ENCODE measurements at places on chromosomes 1 and 21. TPM values are rescaled to one million over a fixed set of nuclear protein-coding genes. Genes with fewer than 3 reads are reported as not detected.

DNA sequence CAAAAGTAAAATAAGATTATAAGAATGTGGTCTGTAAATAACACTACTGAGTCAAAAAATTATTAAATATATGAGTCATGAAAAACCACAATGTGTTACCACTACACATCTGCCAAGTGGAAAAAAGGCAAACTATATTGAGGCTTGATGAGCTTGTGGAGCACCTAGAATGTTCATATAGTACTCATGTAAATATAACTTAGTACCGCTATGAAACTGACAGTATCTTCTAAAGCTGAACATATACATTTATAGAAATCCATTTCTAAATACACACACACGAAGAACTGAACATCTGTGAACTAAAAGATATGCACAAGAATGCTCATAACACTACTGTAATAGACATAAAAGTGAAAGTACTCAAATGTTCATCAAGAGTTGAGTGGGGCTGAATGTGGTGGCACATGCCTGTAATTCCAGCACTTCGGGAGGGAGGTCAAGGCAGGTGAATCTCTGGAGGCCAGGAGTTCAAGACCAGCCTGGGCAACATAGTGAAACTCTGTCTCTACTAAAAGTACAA, 18.5 kb upstream of the GBP3 start:
- no peak for DNase-seq

DNA sequence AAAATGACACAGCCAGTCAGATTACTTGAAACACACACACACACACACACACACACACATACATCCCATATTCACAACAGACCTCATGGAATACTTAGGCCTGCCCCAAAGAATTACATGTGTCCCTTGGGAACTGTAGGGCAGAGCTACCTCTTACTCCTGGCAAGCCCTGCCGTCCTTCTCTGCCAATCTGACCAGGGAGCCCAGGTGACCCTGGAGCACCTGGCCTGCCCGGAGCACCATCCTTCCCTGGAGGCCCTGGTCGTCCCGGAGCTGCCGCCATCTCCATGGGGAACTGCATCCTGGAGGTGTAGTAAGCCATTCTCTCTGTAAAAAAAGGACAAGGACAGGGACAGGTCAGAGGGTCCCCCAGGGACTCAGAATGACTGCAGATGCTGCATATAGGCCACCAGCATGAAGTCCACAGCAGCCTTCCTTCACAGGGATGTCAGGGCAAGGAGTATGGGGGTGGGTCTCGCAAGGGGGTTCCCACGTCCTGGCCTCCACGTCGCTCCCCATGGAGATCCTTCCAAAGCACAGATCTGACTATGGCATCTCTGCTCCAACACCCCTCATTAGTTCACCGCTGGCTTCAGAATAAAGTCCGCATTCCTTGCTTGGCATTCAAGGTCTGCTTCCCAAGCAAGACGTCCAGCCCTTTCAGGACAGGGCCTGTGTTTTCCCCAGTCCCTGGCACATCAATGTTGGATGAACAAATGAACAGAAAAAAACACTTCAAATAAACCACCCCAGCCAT, 9.2 kb upstream of the PEF1 start:
- DNase-seq: no peak

DNA sequence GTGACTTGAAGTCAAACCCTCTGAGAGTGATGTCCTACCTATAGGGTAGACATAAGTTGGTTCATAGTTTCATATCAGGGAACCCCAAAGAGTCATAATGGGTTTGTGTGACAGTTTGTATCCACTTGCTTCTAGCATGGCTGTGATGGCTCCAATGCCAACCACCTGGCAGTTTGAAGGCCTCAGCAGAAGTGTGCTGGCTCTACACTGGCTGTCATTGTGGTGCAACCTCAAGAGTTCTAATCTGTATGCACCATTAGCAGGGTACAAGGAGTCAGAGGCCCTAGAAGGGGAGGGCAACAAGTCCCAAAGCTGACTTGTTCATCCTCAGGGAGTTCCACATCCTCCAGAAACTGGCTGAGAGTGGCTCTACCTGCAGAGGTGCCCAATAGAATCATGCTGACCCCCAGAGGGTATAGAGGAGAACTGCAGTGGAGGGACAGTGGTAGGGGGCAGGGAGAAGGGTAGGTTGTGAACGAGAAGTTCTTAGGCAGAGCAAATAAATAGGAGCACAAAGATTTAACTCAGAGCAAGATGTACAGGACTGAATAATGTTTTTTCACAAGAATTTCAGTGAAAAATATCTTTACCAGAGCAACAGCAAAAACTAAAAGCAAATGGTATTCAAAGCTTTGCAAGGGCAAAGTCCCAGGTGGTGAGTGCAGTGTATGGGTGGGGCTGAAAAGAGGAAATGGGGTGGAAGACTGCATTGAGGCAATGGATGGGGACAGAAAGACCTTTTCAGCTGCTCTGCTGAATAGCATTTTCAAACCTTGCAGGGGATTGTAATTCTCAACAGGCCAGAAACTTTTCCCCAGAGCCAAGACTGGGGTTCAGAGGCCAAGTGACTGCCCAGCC, 3.2 kb downstream of the FCRL2 start:
- no peak for DNase-seq

CD101 gene
- 2.0 TPM for polyA plus RNA-seq

NBPF6 gene
- polyA plus RNA-seq: not detected

- DNase-seq: no peak
Measured at GRCh38 chr1:110540891-110541685, 22.1 kb upstream of the KCNA10 start.

PPIAL4G gene
- not detected for polyA plus RNA-seq

DNA sequence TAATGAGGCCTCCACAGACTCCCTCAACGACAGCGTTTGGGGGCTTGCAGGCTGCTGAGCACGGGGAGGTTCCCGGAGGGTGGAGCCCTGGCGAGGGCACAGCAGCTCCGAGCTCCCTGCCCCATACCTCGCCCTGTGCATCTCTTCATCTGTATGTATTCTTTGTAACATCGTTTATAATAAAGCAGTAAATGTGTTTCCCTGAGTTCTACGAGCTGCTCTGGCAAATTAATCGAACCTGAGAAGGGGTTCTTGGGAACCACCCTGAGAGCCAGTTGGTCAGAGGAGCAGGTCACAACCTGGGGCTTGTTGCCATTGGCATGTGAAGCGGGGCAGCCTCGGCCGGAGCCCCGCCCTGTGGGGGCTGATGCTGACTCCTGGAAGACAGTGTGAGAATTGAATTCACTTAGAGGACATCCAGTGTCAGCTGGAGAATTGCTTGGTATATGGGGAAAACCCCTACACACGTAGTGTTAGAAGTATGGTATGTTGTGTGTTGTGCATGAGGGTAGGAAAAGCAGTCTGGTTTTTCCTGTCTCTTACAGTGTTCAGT, 11.5 kb downstream of the SLC37A1 start:
- no peak for DNase-seq

GBP3 gene
- polyA plus RNA-seq: 17.6 TPM

DNA sequence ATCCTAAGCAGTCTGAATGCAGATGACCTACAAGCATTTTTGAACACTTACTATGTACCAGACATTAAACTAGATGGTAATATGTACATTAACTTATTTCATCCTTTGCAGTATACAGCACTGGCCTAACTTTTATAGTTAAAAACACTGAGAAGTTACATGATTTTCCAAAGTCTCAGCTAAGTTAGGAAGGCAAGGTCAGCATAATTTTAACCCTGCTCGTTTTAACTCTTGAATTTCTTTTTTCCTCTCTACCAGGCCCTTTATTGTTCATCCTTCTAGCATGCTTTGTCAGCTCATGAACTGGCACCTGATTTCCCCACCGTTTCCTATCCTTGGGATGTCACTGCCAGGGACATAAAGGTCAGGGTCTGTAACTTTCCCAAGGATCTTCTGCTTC, 76.9 kb upstream of the ZC3H11B start:
- no peak for DNase-seq

- no peak for DNase-seq
Measured at GRCh38 chr1:228345201-228345930, 61.3 kb downstream of the TRIM11 start.

C1orf115 gene
- 7.4 TPM for polyA plus RNA-seq

GRCh38 chr1:116095027-116095426, 16.2 kb upstream of the MAB21L3 start:
- no peak for DNase-seq

DMRTA2 gene
- polyA plus RNA-seq: not detected

DNA sequence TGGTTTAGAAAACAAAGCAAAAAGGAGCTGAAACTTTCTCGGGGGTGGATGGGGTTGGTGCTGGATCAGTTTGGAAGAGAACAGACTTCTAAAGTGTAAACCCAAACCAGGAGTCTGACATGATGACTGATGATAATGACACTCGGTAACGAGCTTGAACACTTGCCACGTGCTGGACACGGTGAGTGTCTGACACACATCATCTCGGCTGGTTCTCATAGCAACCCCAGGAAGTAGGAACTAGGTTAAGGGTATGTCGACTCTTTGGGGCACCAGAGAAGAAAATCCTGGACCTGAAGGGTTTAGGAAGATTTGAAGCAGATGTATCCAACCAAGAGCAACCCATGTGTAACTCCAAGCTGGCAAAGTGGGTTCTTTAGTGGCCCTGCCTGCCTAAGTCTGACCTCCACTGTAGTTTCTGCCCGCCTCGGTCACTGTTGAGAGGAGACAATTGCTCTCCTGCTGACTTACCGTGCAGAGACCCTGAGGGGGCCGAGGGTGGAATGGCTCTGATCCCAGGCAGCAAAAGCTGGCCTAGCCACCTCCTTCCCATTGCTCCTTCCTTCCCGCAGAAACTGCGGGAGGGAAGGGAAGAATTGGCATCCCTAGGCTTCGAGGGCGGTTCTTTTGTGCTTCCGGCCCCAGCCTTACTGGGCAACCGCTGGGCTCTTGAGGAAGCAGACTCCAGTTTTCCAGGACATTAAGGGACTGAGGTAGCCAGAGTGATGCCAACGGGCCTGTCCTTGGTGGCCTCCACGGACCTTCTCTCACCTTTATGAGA, 156.0 kb downstream of the TOMM20 start:
- no peak for DNase-seq

DNA sequence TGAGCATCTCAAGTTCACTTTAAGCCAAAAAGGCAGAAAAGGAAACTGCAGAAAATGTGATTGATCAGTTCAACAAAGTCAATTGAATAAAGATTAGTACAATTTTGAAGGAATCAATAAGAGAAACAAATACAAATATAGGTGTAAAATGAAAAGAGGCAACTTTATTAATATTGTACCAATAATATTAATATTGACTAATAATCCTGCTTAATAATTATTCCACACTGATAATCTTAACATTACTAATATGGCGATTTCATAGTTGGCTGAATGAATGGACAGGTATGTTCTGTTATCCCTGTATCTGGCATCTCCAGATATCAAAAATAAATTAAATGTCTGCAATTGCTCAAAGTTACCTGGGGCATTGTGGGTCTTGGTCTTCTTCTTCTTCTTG, 61.8 kb downstream of the PRKAB2 start:
- no peak for DNase-seq

IFI44 gene
- 21.6 TPM for polyA plus RNA-seq

DNA sequence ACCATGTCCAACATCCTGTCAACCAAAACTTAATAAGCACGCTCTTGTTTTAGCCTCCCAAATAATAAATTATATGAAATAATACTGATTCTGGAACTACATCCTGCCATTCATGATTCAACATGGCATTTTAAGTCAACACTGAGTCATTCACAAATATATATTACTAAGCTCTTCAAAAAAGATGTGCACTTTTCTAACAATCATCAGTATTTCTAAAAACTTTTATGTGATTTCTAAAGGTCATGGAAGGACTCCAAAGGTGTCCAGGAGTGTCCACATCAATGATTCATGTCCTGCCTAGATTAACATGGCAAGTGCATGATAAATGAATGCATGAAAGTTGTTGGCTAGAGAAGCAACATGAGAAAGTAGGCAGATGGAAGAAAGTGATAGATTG, 51.6 kb downstream of the NEGR1 start:
- no peak for DNase-seq
